ENCODE measurements at places on chromosomes 6 and 20.

DNA sequence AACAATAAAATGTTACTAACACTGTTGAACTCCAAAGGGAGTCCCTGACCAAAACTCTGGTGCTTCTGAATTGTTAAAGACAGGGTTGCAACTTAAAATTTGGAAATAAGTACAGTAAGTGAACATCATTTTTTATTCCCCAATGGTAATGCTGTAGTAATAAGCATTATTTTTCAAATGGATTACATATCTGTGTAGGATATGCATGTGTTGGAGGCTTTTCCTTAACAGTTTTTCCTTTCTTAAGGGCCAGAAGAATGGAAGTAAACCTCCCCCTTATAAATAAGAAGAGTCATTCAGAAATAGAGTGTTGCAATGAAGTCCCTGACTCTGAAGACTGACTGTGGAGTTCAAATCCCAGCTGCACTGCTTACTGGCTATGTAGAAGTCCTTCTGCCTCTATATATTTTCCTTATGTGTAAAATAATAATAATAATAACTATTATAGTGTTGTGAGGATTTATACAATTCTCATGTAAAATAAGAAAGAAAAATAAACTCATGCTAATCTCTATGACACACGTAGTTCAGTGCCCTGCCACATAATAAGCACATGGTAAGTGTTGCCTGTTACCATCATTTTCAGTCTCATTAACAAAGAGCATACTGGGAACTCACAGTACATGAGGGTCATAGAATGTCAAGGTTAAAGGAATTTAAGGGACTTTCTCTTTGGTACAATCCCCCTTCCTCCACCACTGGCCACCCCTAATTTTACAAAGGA is 129.8 kb upstream of the SMLR1 start:
- DNase-seq: no peak

GRCh38 chr20:63488315-63489251 is 10.3 kb downstream of the EEF1A2 start:
- DNase-seq: no peak

DNA sequence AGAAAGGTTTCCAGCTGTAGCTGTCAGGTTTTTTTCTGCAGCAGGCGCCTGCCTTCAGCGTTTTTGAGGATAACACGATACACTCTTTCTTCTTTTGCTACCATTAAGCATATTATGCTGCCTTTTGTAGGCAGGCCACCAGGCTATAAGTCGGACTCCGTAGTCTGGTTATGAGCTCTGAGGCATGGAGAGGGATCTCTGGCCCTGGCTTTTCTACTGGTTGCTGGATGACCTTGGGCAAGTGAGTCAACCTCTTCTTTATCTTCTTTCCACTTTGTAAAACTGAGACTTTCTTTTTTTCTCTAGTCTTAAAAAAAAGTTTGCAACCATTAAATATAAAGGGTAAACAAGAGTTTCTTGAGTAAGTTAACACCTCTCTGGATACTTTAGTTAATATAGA is 120.2 kb downstream of the BCKDHB start:
- no peak for DNase-seq

GRCh38 chr6:158124288-158124687 is 43.8 kb downstream of the SERAC1 start:
- no peak for DNase-seq

- no peak for DNase-seq
Observed at GRCh38 chr20:36275011-36275410, 31.1 kb upstream of the DLGAP4 start.

DNA sequence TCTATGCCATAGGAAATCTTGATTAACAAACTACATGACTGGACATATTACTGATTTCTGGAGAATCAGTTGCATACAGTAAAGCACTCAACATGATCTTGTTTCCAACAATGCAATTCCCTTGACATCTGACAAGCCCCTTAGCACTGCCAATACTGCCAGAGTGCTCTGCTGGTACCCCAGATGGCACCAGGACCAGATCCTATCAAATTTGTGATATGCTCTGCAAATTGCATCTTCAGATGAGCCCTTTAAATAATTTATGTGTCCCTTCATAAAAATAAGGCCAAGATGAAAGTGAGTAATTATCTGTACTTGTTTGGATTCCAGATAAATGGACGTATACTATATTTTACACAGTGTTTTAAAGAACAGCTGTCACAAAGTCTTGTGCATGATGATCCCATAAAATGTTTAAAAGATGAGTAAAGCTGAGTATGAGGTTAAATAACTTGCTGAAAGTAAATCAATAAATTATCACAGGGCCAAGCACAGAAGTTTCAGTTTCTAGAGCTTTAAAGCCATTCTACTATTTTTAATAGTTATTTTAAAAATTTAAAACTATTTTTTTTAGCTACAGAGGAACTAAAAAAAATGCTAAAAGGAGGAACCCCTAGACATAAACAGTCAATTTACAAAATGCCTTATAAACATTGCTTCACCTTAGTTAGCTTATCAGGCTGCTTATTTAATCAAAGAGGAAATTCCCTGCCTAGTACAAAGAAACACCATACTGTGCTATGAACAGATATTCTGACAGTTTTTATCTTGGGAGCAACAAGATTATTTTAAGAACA is 42.1 kb downstream of the NUDT3 start:
- DNase-seq: no peak

GRCh38 chr6:138986578-138986977 is 1.5 kb downstream of the REPS1 start:
- no peak for DNase-seq

- no peak for DNase-seq
Observed at GRCh38 chr6:30997301-30997700, 13.0 kb upstream of the MUC22 start.

DNA sequence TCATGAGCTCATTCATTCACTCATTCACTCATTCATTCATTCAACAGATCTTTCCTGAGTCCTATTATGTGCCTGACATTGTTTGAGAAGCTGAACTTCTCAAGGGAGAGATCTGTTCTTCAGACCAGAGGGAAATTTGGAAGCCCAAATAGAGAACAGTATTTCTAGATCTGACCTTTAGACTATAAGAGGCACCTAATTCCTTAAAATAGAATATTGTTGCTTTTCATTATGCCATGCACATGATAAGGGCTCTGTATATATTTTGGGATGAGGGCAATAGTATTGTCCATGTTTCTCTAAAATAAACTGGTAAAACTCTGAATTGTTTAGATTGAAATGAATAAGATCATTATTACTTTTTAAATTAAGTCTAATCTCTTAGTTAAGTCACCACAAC is 18.6 kb upstream of the DSP start:
- no peak for DNase-seq

- DNase-seq: no peak
Observed at GRCh38 chr20:44367746-44368145, 12.2 kb downstream of the HNF4A start.

GRCh38 chr20:63641146-63641791 is 12.0 kb downstream of the STMN3 start:
- DNase-seq: no peak

DNA sequence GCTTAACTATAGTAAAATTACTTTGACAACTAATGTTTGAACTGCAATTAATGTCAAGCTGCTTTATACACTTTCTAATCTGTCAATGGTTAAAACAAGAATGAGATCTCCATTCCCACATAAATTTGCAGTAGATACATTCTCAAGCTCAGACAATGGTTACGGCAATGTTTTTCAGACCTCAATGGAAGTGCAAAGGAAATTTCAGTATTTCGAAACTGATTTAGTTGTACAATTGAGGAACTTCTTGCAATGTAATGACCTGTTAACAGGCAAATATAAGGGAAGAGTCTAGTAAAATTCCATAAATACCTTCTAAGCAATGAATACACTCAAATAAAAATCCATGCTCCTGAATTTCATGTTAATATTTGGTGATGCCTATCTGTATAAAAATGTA is 94.7 kb downstream of the ADTRP start:
- no peak for DNase-seq

GRCh38 chr6:110337486-110337885 is 20.7 kb downstream of the METTL24 start:
- DNase-seq: no peak

GRCh38 chr6:158095031-158095430 is 73.0 kb downstream of the SERAC1 start:
- DNase-seq: no peak

- DNase-seq: no peak
Observed at GRCh38 chr20:371755-372542, 8.6 kb upstream of the TRIB3 start.

DNA sequence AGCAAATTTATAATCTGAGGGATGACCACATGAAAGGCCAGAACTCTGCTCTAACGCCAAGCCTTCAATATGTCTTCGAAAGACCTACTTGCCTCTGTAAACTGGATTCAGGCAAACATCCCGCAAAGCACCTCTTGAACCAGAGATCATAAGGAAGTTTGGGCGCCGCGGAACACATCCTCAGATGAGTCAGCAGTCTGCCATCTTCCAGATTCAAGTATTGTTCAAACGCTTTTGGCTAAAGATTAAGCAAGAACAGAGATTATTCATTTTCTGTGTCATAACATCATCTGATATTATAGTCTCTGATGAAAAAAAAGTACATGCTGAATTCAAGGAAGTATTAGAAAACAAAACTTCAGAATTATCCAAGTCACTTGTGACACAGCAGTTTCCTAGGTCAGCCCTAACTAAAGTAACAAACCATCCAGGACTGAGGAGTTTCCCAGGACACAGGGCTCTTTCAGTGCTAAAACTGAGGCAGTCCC is 20.8 kb downstream of the TBC1D7 start:
- no peak for DNase-seq

DNA sequence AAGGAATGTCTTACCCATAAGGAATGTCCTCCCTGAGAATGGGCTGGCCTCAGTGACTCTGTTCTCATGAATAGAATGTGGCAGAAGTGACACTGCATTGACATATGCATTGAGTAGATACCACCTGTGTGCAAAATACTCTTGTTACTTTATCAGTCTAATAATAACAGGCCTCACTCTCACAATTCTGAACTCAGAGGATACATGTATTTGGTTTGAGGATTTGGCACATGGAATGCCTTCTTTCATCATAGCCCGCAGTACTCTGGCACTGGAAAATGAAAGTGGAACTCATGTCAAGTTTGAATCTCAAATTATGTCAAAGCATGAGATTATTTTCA is 52.9 kb upstream of the PLCB4 start:
- no peak for DNase-seq

Data from activated CD4-positive, alpha-beta T cell treated with anti-CD3 and anti-CD28 coated beads for 24 hours (primary cell).